Neural crest cell (in vitro differentiated cells): ENCODE measurements at places on chromosomes 16 and 17.

GRCh38 chr16:30965436-30965835 lies 7.9 kb downstream of the SETD1A start:
- no peak for DNase-seq

DNA sequence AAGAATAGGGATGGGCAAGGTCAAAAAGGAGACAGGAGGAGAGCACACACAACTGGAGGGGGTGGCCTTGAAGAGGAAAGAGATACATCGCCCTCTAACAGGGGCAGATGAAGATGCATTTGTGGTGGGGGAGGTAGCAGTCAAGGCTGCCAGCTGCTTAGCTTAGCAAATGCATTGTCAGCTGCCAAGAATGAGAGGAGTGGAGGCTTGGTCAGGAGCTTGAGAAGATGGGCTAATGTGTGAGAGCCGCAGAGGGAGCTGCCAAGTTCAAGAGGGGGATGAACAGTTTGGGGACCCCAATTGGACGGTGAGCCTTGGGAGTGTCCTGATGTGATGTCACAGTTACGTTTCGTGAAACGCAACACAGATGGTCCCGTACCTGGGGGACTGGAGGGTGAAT lies 28.9 kb upstream of the GNA13 start:
- no peak for DNase-seq

DNA sequence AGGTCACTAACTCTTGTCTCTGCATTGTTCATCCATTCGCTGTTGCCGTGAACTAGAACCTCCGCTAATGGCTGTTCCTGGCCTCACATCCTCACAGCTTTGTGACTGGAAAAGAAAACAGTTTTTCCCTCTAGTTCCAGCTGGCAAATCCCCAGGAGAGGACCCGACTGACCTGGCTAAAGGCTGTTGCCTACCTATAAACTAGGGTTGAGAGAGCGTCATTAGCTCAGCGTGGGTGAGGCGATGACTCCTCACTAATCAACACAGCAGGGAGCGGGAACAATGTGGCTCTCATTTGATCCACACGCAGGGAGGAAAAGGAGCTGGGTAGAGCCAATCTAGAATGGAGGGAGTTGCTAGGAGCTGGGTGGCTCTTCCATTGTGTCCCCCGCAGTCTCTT lies 282.1 kb upstream of the IRX5 start:
- no peak for DNase-seq

- DNase-seq, result no peak
Observed at GRCh38 chr17:77033892-77034404, 106.8 kb upstream of the SEC14L1 start.
